ENCODE measurements at places on chromosomes 16 and 17.

DNA sequence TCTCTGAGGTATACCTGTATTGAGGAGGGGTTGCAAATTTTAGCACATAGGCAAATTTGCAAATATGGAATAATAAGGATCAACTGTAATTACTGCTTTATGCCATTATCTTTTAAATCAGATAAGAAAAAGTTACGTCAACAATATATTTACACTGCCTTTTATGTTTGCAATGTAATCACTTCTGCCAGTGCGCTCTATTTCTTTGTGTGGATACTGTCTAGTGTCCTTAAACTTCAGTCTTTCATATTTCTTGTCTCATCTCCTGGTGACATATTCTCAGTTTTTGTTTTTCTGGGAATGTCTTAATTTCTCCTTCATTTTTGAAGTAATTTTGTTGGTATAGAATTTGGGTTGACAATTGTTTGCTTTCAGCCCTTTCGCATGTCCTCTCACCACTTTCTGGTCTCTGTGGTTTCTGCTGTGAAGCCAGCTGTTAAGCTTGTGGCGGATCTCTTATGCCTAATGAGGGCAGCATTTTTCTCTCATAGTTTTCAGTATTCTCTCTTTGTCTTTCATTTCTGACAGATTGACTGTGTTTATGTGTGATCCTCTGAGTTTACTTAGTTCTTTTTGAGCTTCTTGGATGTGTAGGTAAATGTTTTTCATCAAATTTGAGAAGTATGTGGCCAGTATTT lies 37.6 kb upstream of the ABCC11 start:
- no peak for DNase-seq

DNA sequence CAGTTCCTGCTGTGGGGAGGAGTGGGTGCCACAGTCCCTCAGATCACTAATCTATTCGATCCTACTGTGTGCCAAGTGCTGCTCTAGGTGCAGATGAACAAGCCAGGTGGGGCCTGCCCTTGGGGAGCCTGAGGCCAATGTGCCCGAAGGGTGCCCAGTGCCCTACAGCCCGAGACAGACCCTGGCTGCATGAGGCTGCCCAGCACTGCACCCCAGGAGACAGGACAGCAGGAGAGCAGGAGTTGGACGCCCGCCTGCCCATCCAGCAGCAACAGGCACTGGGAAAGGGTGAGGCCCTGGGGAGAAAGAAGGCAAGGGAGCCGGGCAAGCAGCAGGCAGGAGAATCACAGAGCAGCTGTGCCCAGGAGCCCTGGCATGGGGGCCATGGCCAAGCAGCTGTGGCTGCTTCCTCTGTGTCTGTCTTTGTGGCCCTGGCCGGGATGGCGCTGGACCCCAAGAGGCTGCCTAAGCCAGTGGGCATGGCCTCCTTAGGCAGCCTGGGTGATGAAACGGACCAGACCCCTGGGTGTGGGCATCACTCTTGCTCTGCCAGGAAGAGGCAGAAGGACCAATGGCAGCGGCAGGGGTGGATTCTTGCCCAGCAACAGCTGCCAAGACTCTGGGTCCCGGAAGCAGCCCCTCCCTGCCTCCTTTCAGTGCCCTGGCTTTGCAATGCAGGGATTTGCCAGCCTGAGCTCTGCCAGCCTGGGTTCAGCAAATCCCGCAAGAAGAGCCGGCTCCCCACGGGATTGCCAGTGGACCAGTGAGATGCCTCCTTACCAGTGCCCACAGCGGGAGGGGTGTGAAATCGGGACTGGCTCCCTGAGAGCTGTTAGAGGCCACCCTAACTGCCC lies 179.6 kb upstream of the TNRC6C start:
- no peak for DNase-seq

GRCh38 chr17:31588512-31588911 lies 197.0 kb downstream of the RAB11FIP4 start:
- no peak for DNase-seq

DNA sequence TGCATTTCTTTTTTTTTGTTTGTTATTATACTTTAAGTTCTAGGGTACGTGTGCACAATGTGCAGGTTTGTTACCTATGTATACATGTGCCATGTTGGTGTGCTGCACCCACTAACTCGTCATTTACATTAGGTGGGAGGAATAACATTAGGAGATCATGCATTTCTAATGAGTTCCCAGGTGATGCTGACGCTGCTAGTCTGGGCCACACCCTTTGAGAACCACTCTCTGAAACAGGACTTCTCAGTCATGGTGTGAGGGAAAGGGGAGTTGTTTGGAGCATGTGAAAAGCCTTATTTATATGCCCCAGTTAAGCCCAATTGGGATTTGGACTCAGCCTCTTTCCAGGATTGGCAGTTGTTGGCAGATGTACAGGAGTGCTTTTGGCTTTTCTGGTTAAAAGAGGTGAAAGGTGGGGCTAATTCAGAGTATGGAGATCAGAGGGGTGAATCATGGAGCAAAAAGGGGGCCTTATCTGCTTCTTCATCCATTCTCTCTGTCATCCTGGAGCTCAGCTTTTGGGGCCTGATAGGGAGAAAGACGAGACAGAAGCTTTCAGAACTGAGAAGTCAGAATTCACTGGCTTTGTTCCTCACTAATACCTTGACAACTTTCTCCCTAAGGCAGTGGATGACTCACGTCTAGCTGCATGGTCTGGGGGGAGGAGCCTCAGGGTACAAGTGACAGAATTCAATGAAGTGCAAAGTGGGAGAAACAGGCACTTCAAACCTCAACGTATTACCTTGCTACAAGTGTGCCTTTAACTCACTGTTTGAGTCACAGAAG lies 180.0 kb upstream of the CACNG3 start:
- DNase-seq = no peak

GRCh38 chr16:75012380-75013081 lies 13.7 kb downstream of the ZNRF1 start:
- no peak for DNase-seq

All from COLO829 (cell line).